ENCODE measurements at places on chromosomes 6 and 20.
A peak's percentile ranks its signal among the peaks of the same experiment; 100 is the strongest.

- DNase-seq, result no peak
These were observed 293.5 kb downstream of the ARHGAP18 start for GRCh38 chr6:129416337-129416990.

GRCh38 chr6:5484692-5485091 is 223.4 kb downstream of the FARS2 start:
- DNase-seq, result no peak

DNA sequence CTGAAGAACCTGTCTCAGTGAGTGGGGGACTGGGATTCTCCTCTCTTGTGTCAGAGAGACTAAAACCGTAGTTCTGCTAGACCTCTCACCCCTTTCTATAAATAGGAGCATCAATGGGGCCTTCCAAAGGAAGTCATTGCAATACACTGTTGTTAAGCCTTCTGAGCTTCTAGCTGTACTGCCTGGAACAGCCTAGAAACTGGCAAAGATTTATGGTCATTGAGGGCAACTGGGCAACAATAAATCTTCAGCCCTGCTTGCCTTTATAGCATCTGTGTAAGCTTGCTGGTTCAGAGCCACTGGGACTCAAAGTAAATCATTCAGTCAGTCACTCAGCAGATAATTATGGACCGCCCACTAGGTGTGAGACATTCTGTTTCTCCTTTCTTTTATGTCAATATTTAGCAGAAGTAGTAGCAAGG is 53.2 kb downstream of the PPP1R14C start:
- no peak for DNase-seq

GRCh38 chr6:156699935-156700334 is 77.2 kb upstream of the ARID1B start:
- no peak for DNase-seq

GRCh38 chr6:139131736-139132280 is 3.1 kb upstream of the HECA start:
- no peak for DNase-seq

DNA sequence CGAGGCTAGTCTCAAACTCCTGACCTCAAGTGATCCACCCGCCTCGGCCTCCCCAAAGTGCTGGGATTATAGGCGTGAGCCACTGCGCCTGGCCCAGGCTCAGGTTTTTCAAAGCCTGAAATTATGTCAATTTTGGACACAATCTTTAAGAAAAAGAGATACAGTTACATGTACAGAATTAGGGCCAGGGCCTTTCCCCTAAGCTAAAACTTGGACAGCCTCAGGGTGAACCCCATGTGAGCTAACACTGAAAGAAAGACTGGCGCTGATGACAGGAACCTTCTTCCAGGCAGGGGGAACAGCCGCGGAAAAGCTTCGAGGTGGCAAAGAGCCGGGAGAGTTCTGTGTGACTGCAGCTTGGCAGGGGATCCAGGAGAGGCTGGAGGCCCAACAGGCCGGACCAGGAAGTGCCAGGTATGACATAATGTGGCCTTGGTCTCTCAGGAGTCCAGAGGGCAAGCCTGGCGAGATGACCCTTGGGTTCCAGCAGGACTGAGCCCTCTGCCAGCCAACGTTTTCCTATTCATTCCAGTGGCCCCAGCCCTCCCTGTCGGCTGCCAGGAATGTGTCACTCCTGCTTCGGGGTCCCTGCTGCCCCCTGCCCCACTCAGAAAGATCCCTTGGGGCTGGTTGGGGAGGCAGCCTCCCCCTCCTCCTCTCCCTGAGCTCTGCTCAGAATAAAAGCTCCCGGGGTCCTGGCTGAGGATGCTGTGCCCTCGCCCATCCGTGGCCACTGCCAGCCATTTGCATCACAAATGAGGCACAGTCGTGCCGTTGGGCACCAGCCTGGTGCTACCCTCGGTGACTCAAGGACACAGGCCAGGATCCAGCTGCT is 37.3 kb downstream of the RBM38 start:
- no peak for DNase-seq

GRCh38 chr20:63682384-63683139 is 13.9 kb upstream of the TNFRSF6B start:
- no peak for DNase-seq

DNA sequence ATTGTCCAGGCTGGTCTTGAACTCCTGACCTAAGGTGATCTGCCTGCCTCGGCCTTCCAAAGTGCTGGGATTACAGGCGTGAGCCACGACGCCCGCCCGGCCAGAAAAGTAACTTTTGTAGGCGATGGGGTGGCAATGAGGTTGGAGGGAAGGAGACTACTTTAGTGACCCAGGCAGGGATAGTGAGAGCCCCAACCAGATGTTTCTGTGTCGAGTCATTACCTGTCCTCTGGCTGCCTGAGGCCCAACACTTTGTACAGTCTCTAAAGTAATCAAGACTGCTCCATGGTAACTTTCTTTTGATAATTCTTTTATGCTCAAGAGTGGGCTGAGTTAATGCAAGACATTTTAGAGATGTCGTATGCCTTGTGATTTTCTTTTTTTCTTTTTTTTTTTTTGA is 6.8 kb downstream of the SASH1 start:
- DNase-seq, result no peak

DNA sequence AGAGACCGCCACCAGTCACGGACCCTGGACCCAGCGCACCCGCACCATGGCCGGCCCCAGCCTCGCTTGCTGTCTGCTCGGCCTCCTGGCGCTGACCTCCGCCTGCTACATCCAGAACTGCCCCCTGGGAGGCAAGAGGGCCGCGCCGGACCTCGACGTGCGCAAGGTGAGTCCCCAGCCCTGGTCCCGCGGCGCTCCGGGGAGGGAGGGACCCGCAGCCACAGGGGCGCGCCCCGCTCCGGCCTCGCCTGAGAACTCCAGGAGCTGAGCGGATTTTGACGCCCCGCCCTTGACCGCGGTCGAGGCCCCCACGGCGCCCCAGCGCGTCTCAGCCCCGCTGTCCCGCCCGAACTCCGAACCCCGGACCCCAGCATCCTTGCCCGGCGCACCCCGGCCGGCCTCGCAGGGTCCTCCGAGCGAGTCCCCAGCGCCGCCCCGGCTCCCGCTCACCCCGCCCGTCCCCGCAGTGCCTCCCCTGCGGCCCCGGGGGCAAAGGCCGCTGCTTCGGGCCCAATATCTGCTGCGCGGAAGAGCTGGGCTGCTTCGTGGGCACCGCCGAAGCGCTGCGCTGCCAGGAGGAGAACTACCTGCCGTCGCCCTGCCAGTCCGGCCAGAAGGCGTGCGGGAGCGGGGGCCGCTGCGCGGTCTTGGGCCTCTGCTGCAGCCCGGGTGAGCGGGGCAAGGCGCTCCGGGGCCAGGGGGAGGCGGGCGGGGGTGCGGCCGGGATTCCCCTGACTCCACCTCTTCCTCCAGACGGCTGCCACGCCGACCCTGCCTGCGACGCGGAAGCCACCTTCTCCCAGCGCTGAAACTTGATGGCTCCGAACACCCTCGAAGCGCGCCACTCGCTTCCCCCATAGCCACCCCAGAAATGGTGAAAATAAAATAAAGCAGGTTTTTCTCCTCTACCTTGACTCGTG is at the start of gene OXT:
OXT (plus strand) TSS at position 11 of the 920 bp plus-strand sequence; CDS start at position 47, 36 bp downstream.
- DNase-seq, result no peak

DNA sequence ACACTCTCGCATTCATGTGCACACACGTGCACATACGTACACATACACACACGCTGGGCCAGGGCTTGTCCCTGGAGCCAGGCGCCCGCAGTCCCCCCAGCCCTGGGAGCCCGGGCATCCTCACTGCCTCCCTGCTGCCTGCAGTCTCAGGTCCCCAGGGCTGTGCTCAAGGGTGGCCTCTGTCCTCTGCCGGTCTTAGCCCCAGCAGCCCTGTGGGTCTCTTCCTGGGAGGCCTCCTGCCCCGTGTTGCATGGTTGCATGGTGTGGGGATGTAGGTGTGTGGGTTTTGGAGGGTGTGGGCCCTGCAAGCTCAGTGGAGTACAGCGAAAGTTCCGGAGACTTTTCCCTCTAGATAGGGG is 101.5 kb downstream of the TMEM242 start:
- DNase-seq, result no peak

DNA sequence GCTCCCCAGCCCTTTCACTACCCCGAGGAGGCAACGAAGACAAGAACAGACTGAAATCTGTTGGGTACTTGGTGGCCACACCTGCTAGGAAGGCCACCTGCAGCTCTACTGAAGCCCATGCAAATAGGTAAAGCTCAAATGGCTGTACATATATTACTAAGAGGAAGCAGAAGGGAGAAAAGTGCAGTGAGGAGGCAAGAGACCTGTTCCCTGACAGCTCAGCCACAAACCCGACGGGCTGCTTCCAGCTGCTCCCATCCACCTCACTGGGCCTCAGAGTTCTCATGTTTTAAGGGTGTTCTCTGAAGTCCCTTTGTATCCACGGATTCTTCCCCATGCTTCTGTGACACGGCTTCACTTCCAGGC is 24.6 kb downstream of the TRAM2 start:
- DNase-seq, result no peak

GRCh38 chr6:145044641-145045246 is 690.6 kb downstream of the EPM2A start:
- DNase-seq, result no peak

- DNase-seq, result no peak
These were observed 197.4 kb upstream of the KCNG1 start for GRCh38 chr20:51220293-51220706.

- DNase-seq, result no peak
These were observed 14.4 kb upstream of the MLIP start for GRCh38 chr6:54096811-54097210.

GRCh38 chr20:25058847-25059810 is 1.2 kb upstream of the ACSS1 start:
- DNase-seq, result no peak

GRCh38 chr20:63831993-63832686 is 1.1 kb upstream of the ZBTB46 start:
- peak; percentile 39 for DNase-seq

GRCh38 chr6:148154668-148155067 is 188.0 kb upstream of the SASH1 start:
- no peak for DNase-seq

GRCh38 chr20:45685896-45686295 is 15.9 kb upstream of the WFDC11 start:
- no peak for DNase-seq

GRCh38 chr20:46703435-46703834 is 6.0 kb upstream of the SLC2A10 start:
- no peak for DNase-seq

- DNase-seq, result no peak
These were observed 219.8 kb upstream of the ARID1B start for GRCh38 chr6:156557251-156557910.

- no peak for DNase-seq
These were observed 15.8 kb downstream of the MPC1 start for GRCh38 chr6:166366921-166367320.
